ENCODE measurements at places on chromosomes 4 and X.

DNA sequence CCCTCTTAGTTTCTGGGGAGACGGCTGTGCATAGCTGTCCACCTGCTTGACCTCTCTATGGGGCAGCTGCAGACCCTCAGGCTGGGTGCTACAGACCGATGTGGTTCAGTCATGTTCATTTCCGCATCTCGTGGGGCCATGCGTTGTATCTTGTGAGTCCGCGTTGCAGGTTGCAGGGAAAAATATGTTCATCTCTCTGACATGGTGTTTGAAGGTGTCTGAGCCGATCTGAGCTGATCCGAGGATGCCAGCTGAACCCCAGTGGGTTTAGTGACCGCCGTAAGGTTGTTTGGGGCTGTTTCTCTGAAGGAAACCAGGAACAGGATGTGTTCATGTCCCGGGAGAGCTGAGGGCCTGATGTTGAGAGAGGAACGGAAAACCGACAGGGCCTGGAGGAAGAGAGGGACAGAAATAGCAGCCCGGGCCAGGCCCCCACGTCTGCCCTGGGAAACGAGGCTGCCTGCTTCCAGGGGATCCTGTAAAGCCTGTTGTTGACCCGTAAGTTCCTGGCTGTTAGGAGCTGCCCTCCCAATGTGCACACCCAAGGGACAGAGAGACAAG lies 9.8 kb upstream of the P2RY8 start:
- DNase-seq = no peak

GRCh38 chr4:23455456-23456158 lies 434.2 kb downstream of the PPARGC1A start:
- DNase-seq = peak; percentile 25

GRCh38 chrX:31845003-31845402 lies 773.2 kb upstream of the FTHL17 start:
- DNase-seq = no peak

DNA sequence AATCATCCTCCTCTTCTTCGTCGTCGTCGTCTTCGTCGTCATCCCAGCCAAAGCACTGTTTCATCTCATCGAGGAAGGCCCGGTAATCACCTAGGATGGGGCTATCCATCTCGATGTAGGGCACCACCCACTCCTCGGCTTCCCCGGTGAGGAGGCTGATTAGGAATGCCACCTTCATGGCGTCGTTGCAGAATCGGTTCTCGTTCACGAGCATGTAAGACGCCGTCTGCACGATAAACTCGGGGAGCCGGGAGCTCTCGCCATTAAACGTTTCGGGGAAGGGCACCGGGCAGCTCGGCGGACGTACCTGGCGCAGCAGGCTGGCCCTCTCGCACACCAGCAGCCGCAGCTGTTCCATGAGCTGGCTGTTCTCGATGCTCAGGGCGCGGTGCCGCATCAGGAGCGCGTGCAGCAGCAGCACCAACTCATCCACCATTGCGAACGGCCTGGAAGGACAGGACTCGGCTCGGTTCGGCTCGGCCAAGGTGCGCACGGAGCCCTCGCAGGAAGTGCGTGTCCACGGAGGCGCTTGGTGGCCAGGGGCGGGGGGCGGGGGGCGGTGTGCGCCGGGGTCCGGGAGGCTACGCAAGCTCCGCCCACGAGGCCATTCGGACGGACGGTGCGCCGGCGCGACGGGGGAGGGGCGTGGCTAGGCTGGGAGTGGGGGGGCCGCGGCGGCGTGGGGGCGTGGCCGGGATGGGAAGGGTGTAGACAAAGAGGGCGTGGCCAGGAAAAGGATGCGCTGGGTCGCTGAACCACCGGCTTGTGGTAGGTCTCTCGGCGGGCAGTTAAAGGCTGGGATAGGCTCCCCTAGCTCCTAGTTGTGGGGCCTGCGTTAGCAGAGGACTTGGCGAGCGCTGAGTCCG lies at the start of gene LDOC1:
Gene LDOC1, minus strand, starts transcription at position 544 of the 866 bp plus-strand sequence. Its CDS starts 108 bp downstream, at position 436.
- DNase-seq = peak; percentile 74

GRCh38 chr4:102735582-102735981 lies 25.2 kb downstream of the MANBA start:
- no peak for DNase-seq

GRCh38 chr4:100789991-100790390 lies 272.2 kb upstream of the EMCN start:
- no peak for DNase-seq

DNA sequence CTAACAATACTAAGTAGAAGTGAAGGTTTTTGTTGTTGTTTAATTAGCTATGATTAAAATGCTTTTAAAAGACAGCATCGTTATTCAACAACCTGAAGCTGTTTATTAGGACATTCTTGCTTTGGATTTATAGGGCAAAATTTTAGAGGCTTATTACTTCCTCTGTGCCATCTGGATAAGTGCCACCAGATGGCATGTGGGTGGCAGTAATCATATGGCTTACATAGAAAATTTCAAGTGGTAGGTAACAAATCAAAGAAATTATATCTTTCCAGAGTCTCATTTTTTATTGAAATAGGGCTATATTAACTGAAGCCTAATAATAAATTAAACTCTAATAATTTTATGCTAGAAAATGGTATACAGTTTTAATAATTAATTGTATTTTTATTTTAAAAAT lies 83.3 kb upstream of the HTR2C start:
- DNase-seq = no peak

- DNase-seq = no peak
Measured at GRCh38 chr4:68163754-68164153, 34.1 kb upstream of the TMPRSS11F start.

- peak; percentile 56 for DNase-seq
Measured at GRCh38 chr4:8870647-8871416, 807 bp downstream of the HMX1 start.

DNA sequence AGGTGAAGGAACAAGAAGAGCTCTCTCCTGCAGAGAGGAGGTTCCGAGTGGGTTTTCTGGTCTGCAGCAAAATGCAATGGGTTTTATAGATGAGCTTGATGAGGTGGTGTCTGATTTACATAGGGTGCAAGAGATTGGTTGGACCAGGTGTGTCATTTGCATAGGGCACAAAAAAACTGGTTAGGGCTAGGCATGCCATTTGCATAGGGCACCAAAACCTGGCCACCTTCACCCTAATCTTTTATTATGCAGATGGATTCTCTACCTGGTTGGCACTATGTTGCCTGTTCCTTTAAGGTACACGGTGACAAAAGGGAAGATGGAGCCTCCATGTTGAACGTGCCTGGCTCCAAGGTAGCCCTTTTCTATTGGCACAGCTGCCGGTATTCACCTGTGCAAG lies 94.5 kb upstream of the PRKX start:
- DNase-seq = no peak

DNA sequence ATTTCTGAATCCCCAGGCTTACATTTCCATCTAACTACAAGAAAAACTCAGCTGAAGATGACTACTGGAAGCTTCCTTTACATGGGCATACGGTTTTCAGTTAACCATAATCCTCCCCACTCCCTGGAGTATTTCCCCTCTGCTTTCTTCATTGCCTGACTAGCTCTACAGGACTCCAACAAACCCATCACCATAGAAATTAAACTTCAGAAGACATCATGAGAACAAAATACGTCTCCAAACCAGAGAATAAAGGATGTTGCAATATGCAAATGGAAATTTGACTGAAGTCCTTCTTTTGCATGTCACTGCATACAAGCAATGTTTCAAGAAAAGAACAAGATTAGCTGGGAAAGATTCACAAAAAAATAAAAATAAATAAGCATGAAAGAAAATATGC lies 170.2 kb upstream of the PCDH18 start:
- no peak for DNase-seq

GRCh38 chr4:25984266-25984665 lies 70.2 kb downstream of the SMIM20 start:
- DNase-seq = no peak

DNA sequence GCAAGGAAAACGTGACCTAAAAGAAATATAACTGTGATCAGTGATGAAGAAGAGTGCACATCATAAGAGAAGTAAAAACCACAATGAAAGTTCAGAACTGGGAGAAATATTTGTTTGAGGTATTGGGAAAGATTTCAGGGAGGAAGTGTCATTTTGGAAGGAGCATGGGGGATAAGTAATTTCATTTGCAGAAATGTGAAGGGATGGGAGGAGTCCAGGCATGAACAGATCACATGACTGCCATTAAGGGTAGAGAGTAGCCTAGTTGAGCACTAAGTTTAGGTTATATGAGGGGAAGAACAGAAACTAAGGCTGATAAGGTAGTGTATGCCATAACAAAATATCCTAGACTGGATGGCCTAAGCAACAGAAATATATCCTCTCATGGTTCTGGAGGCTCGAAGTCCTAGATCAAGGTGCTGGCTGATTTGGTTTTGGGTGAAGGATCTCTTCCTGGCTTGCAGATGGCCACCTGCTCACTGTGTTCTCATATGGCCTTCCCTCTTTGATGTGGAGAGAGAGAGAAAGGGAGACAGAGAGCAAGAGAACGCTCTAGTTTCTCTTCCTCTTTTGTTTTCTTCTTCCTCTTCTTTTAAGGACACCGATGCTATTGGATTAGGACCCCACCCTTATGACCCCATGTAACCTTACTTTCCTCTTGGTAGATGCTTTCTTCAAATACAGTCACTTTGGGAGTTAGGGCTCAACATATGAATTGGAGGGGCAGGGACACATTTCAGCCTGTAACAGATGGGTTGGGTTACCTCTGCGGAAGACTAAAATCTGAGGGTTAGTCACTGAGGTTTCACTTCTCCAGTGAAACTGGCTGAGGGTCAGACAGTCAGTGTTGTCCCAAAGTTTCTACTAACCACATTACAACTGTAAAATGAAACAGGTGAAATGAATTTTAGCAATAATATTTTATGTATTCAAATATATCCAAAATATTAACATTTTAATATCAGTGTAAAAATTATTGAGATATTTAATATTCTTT lies 77.9 kb downstream of the EGF start:
- no peak for DNase-seq

DNA sequence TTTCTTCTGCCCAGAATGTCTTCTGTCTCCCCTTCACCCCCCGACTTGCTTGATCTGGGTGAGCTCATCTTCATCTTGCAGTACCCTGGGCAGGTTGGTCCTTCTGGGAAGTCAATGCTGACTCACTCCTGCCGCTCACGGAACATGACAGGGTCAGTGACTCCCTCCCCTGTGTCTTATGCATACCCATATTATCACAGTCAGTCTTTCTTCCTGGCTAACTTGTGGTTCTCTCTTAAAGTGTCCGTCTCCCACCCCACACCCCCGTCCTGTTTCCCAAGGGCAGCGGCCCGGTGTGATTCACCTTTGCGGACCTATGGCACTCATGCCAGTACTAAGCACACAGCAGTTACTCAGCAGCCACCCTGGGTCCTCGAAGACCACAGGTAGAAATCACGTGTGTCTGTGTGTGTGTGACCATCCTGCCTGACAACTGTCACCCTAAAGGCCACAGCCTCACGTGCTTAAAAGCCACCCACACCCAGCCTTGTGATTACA lies 17.7 kb downstream of the IQSEC2 start:
- no peak for DNase-seq

DNA sequence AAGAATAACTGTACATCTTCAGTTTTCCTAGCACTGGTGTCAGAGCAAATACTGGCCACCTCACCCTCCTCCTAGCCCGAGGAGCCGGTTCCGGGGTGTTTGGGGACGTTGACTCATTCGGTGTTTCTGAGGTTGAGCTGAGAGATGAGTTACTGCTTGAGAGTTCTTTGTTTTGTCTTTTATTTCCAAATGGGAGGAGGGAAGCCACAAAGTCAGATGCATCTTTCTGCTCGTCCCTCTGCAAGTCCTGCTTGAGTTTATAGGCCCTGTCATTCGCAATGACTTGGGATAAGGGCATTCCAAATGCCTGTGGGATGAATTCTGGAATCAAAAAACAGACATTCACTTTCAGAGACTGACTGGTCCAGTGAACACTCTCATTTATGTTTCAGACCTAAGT lies 77.5 kb downstream of the HCCS start:
- no peak for DNase-seq

DNA sequence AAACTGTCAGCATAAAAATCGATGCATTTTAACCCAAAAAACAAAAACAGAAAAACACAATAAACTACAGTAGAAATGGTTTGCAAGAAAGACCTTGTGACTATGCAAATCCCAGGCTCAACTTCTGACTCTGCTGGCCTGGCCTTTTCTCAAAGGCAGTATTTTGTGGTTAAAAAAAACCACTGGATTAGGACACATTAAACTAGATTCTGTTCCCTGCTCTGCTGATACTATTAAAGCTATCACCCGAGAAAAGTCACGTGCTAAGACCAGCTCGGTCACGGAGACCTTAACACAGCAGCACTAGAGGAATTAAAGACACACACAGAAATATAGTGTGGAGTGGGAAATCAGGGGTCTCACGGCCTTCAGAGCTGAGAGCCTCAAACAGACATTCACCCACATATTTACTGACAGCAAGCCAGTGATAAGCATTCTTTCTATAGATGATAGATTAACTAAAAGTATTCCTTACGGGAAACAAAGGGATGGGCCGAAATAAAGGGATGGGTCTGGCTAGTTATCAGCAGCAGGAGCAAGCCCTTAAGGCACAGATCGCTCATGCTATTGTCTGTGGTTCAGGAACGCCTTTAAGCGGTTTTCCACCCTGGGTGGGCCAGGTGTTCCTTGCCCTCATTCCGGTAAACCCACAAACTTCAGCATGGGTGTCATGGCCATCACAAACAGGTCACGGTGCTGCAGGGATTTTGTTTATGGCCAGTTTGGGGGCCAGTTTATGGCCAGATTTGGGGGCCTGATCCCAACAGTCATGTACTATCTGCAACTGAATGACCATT lies 16.1 kb downstream of the CBR4 start:
- DNase-seq = no peak

GRCh38 chrX:2677764-2678163 lies 13.3 kb upstream of the CD99 start:
- no peak for DNase-seq

DNA sequence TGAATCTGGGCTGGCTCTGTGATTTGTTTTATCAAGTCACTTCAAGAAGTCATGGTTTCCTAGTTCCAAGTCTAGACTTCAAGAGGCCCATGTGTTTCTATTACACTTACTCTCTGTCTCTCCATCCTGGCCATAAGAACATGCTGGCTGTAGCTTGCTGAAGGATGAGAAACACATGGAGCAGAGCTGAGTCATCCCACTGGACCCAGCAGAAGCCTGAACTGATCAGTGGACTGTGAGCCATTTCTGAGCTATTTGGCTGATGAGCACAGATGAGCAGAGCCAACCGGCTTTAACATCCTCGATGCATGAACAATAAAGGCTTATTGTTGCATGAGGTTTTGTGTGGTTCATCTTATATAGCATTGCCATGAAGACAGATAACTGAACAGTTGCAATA lies 290.6 kb upstream of the BOD1L1 start:
- no peak for DNase-seq

DNA sequence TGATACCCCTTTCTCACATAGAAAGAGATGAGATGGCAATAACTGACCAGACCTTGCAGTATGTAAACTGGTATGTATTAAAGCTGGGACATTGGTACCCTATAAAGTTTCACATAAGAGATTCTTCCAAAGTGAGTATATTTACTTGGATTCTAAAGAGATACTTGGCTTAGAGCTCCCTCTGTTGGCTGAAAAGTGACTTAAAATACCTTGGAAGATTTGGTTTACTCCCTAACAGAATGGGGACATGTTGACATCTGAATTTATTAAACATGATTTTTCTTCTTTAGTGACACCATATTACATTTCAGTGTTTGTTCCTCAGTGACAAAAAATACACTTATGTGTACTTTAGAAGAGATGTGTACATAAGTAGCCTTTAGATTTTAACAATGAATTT lies 47.9 kb upstream of the RGN start:
- peak; percentile 2 for DNase-seq
